ENCODE measurements at places on chromosomes 4 and X.
A peak's percentile ranks its signal among the peaks of the same experiment; 100 is the strongest.

- DNase-seq, result no peak
These were observed 12.2 kb downstream of the NOCT start for GRCh38 chr4:139027776-139028175.

GRCh38 chrX:109774706-109775105 is 41.6 kb upstream of the ACSL4 start:
- peak; percentile 48 for DNase-seq

DNA sequence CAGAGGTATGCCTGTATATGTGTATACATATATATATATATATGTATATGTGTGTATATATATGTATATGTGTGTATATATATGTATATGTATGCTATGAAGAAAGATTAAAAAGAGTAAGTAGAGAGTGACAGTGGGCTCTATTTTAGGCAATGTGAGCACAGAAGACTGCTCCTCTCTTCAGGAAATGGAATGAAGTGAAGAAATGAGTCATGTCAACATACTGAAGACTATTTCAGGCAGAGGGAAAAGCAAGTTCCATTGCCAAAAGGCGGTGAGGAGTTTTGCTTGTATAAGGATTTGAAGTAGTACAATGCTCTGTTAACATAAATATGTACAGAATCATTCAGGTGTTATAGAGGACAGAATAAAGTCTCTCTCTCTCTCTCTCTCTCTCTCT is 773.2 kb upstream of the FTHL17 start:
- no peak for DNase-seq

DNA sequence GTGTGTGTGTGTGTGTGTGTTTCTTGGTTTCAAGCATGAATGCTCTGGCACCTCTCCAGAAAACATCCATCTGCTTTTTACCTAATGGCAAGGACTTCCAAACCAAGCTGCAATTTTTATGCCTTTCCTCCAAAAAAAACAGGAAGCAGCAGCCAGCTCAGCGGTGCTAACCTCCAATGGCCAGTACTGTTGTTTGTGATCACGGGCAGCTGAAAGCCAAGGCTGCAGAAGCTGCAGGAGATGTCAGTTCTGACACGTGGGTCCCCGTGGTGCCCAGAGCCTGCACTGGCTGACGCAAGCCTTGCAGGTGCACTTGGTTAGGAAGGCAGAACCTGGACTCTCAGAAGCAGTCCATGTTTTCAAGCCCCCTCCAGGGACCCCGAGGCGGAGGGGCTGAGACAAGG is 313.6 kb upstream of the DDX53 start:
- no peak for DNase-seq

DNA sequence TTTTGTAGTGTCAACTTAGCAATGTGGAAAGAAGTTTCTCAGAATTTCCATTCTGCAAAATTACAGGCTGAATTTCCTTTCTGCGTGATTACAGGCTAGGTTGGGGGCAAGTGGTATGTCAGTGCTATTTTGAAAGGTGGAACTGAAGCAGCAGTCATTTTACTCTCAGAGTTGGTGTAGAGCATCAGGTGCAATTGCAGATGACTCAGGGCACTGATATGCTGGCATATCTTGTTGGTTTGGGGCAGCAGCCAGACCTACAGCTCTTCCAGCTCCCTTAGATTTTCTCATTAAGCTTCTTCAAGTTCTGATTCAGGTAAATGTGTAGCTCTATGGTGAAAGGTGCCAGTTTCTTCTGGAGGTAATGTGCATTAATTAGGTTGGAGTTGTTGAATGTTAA is 930.7 kb upstream of the PCDH10 start:
- DNase-seq, result no peak

- DNase-seq, result no peak
These were observed 519.5 kb downstream of the BCOR start for GRCh38 chrX:39577985-39578869.

DNA sequence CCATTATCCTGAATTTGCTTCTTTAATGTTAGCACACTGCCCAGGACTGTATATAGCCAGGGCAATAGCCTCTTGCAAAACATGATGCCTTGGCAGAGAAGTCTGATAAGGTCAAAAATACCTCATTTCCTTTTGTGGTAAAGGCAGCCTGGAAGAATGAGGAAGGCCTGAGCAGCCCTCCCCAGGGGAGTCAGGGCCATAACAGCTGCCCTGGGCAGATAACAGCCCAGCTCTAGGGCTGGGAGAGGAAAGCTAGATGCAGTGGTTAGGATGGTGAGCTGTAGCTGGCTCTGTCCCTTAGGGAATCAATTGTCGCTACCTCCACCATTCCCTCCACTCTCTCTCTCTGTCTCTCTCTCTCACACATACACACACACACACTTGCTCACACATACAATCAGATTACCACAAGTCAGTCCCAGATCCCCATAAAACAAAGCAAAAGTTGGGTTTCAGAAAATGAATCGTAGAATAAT is 29.2 kb downstream of the EFHC2 start:
- DNase-seq, result peak; percentile 13

GRCh38 chrX:54413753-54414152 is 26.5 kb upstream of the TSR2 start:
- DNase-seq, result no peak

- DNase-seq, result no peak
These were observed 17.7 kb downstream of the APELA start for GRCh38 chr4:164894702-164895101.

DNA sequence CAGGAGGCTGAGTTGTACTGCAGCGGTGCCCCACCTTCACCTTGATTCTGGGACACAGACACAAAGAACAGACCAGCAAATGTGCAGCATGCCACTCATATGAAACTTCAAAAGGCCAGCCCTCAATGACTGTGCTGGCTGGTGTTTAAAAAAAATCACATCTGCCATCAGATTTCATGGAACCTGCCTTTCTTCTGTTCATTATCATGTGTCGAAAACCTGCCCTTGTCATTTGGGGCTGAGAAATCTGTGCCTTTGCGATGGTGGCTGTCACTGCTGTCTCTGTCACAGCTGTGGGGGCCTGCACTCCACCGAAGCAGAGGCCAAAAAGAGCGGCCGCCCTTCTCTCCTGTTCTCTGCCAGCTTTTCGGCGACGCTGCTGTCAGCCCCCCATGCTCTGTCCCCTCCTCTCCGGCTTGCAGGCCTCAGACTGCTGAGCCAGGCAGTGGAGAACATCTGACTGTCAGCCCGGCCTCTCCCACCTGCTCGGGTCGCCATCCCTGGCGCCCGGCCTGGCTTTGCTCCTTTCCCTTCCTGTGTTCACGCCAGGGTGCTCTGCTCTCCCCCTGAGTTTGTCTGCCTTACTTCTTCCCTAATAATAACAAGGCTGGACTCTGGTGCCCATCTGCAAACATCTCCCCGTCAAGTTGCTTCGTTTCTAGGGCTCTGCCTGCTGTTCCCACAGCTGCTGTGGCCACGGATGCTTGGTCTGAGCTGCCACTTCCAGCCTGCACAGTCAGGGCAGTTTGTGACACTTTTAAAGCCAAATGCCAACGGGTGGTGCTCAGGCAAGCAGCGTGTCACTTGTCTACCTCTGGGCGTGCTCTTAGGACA is 355.2 kb downstream of the UNC5C start:
- DNase-seq, result no peak

DNA sequence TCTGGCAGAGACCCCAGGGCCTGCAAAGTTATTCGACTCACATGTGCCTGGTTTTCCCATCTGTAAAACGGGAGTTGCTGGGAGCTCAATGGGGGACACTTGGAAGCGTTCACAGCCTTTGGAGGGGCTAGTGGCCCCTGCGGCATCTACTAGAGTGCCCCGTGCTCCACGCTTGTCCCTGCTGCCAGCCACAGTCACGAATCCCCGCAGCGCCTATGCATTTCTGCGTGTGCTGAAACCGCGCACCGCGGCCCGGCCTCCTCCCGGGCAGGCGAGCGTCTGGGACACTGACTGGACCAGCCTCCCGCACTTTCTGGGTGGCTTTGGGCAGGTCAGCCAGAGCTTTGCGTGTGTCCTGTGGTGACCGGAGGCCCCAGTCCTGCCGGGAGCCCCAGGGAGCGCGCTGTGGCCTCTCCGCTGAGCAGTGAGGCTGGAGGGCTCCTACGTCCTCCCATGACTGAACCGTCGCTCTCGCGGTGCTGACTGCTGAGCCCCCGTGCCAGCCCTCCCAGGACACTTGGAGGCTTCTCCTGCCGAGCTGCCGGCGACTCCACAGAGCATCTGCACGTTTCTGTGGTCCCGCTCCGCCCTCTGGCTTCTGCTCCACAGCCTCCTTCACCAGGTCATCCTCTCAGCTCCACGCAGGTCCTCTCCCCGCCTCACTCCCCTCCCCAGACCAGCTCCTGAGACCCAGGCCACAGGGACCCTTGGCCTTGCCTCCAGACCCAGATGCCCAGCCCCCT is 36.3 kb downstream of the PIGG start:
- DNase-seq, result no peak

- no peak for DNase-seq
These were observed 150.3 kb downstream of the SOX3 start for GRCh38 chrX:140354431-140355120.

- DNase-seq, result no peak
These were observed 28.9 kb upstream of the LCORL start for GRCh38 chr4:18050448-18050847.

GRCh38 chr4:15088394-15089035 is 86.2 kb downstream of the CPEB2 start:
- no peak for DNase-seq

GRCh38 chr4:113407409-113407808 is 354.1 kb downstream of the CAMK2D start:
- no peak for DNase-seq

GRCh38 chr4:155724731-155725130 is 34.1 kb upstream of the GUCY1B1 start:
- no peak for DNase-seq

DNA sequence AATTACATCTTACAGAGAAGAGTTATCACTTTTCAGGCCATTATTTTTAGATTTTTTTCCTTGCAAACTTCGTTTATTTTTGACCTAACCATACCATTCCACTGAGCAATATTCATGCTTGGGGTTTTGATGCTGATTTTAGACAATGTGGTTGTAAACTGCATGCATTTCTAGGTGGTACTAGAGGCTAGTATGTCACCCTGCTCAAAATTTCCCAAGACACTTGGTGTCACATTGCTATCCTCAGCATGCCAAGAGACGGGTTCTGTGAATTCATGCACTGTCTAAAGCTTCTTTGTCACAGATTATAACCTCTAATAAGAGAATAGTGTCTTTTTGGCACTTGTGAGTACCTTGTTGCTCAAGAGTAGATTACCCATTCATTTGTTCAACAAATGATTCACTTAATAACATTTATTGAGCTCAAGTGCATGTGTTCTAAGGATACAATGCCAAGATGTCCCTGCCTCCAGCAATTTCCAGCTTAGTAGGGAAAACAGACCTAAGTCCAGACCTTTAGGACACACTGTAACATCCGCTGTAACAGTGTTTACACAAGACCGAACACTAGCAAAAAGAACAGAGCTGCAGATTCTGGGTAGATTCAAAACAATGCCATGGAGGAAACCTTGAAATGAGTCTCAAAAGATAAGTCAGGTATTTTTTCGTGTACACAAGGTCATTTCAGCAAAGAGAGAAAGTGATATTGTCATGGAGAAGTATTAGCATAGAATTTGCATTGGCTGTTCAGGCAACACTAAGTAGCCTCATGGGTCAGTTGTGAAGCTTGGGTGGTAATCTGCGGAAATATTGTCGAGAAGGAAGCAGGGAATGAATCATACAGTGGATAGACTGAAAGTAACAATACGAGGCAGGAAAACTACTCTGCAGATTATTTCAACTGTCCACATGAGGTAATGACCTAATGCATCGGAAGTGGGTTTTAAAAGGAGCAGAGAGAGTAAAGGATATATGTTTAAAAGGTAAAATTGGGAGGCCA is 515.1 kb upstream of the ZFP42 start:
- DNase-seq, result peak; percentile 62

DNA sequence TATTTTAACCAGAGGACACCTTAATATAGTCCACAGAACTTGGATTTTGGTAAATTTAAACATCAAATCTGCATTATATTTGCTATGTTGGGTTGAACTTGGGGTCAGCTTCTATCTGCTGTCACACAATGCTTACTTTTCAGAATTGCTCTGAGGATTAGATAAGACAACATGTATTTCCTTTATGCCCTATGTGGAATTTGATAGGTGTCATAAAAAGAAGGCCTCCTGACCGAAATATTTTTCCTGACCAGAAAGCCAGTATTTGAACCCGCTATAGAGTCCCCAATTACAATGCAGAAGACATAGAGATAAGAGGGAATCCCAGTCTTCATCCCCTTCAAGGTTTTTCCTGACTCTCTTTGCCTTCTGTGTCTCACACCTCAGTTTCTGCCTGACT is 4.1 kb downstream of the MTTP start:
- DNase-seq, result no peak

- no peak for DNase-seq
These were observed 584.6 kb downstream of the PRR32 start for GRCh38 chrX:127404161-127404560.

DNA sequence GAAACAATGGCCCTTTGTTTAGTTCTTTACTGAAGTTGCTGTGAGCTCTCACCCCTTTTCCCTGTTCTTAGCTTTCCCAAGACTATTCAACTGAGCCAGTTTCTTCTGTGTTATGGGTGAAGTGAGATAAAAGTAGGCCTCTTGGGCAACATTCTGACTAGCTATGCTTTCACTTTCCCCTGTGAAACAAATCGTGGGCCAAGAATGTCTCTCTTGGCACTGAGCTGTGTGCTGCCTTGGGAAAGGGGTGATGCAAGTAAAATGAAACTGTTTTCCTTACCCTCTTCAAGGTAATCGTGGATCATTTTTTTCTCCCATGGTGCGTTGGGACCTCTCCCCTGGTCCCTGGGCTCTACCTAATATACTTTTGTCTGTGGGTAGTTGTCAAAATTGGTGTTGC is 653.9 kb upstream of the MAGEB2 start:
- DNase-seq, result no peak

- DNase-seq, result no peak
These were observed 29.6 kb upstream of the COX18 start for GRCh38 chr4:73099143-73099542.

GRCh38 chr4:185204238-185204910 is 574 bp upstream of the CFAP97 start:
- DNase-seq, result no peak
